GM06990 (cell line): ENCODE measurements at places on chromosomes 6 and 20.
A peak's percentile ranks its signal among the peaks of the same experiment; 100 is the strongest.

DNA sequence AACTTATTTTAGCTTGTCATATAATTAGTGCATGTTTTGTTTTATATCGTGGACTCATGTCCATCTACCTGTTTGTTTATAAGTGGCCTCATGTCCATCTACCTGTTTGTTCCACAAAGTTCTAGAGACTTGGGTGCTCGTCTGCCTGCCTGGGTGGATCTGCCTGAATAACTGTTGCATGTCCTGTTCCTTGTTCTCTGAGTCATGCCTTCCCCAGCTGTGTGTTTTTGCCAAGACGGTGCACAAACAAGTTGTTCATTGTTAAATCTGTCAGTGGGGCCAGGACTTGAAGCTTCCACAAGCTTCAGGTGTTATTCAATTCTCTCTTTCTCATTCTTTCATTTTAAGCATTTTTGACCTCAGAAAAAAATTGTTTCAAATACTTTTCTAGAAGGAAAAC, 358.0 kb upstream of the CITED2 start:
- DNase-seq = no peak

DNA sequence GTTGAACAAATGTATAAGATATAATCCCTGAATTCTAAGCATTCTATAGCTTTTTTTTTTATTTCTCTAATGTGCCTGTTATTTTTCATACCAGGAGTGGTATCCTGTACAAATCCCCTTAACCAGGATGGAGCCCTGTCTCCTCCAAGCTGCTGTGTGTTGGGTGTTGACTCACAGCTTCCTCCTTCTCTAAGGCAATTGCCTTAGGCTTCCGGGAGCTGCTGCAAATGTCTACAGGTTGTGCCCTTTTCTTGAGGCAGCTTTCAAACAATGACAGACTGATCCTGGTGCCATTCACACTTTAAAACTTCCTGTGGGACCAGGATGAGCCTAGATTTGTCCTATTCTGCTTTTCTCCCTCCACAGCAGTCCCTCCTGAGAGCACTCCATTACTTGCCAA, 173.2 kb downstream of the BTBD3 start:
- DNase-seq = no peak

DNA sequence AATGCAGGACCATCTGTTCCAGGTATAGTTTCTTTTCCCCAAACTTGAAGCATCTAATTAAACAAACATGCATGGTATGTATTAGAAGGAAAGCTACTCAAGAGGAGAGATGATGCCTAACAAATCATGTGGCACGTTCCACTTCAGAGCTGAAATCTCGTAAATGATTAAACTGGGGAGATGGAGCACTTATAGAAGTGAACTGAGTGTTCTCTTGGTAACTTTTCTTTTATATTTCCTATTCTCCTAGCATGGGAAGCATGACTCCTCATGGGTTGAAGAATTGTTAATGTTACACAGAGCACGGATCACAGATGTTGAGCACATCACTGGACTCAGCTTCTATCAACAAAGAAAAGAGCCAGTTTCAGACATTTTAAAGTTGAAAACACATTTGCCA, 61.1 kb downstream of the CCN2 start:
- no peak for DNase-seq

- DNase-seq = peak; percentile 80
Measured at GRCh38 chr20:31968291-31969126, 558 bp downstream of the XKR7 start.

DNA sequence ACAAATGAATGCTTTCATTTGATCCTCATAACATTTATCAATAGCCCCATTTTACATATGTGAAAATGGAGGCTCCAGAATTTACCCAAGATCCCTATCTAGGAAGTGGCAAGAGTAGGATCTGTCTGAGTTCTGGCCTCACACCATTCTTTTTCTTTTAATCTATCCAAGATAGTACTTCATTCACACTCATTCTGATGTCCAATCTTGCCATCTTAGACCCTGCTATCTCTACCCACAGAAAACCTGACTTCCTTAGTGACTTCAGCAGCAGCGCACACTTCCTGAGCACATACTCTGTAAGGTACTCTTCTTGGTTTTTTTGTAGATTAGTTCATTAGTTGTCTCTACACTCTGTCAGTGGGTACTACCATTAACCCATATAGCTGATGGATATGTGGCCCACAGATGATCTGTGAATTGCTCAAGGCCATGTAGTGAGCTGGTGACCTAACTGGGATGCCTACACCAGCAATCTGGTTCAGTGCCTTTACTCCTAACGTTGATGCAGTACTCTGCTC, 36.3 kb downstream of the COX4I2 start:
- no peak for DNase-seq

GRCh38 chr20:18721551-18722115, 92.0 kb upstream of the SCP2D1 start:
- no peak for DNase-seq

GRCh38 chr20:62377615-62378178, 9.2 kb upstream of the RPS21 start:
- no peak for DNase-seq

DNA sequence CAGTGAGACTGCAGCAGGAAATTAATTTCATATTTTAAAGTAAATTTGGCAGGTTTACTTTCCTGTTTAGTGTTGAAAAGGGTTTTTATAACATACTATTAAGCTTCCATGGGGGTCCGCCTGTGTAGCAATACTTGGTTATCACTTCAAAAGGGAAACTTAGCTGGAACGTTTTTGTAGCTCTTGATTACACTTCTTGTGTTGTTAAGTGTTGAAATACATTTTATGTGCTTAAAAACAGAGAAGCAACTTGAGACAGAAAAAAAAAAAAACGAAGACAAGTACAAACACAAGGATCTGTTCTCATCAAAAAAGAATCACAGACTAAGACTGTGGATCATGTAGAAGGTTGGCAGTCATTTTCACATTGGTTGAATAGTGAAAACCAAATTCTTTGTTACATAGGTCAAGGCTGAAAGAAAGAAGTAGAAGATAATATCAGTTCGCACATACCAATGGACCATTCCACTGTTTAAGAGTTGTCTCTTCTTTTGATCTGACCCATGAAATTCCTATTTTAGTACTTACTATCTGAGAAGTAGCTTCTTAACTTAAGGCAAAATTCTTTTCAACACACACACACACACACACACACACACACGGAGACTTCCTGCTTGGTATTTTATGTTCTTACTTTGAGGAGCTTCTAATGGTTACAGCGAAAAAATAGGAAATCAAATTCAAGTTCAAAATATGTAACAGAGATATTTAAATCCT, 113.9 kb upstream of the SLC35B3 start:
- DNase-seq = no peak

DNA sequence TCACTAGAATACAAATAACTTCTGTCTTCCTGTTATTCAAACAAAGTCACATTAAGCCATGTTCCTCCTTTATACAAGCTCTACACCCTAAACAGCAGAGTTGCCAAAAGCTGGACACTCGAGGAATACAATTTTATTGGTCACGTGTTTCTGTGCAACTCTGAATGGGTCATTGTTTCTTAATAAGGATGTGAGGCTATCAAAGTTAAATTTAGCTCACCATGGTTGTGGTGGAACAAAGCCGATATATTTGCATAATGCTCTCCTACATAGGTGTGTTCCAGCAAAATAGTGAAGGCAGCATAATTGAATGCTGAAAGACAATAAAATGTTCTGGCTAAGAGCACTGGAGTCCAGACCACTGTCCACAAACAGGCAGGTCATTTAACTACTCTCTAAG, 36.9 kb upstream of the CD2AP start:
- peak; percentile 49 for DNase-seq

GRCh38 chr6:31070711-31071197, 41.6 kb downstream of the C6orf15 start:
- DNase-seq = no peak
